ENCODE measurements at places on chromosomes 3 and 15.

- DNase-seq, result no peak
Measured at GRCh38 chr3:99970198-99970597, 144.1 kb downstream of the FILIP1L start.

DNA sequence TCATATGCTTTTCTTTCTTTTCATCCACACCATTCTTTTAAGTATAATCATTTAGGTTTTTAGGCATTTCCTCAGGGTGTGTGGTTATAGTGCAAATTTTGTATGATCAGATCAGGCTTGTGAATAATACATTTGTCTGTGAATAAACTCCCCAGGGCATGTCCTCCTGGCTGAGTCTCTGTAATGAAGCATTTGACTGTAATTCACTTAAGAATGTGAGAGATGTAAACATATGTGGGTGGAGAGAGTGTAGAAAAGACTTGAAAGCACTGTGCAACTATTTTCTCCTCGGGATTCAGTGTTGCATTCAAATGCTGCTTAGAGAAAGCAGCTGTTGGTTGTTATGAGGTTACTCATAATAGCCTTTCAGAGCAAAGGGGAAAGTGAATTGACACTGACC lies 996.5 kb downstream of the TUSC7 start:
- DNase-seq, result no peak

- no peak for DNase-seq
Measured at GRCh38 chr3:183331498-183331897, 78.4 kb downstream of the B3GNT5 start.

GRCh38 chr3:146125951-146126350 lies 35.0 kb downstream of the PLOD2 start:
- no peak for DNase-seq

DNA sequence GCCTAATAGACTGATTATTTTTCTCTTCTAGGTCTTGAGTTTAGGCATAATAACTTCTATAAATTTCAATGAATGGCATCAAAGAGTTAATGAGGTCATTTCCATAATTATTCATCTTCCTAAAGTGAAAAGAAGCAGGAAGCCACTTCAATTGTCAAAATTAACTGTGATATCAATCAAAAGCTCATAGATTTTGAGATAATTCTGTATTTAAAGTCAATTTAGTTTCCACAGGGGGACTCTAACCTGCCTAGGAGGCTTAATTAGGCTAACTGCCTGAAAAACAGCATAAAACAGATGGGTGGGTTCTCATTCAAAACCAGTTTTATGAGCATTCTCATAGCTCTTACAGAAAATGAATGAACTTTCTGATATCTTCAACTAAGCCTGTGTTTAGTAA lies 177.8 kb downstream of the OTOL1 start:
- DNase-seq, result no peak

Measured in MM.1S (cell line).